CD4-positive, alpha-beta T cell (primary cell): ENCODE measurements at places on chromosomes 16 and 17. TPM values are rescaled to one million over a fixed set of nuclear protein-coding genes. Genes with fewer than 3 reads are reported as not detected.

DNA sequence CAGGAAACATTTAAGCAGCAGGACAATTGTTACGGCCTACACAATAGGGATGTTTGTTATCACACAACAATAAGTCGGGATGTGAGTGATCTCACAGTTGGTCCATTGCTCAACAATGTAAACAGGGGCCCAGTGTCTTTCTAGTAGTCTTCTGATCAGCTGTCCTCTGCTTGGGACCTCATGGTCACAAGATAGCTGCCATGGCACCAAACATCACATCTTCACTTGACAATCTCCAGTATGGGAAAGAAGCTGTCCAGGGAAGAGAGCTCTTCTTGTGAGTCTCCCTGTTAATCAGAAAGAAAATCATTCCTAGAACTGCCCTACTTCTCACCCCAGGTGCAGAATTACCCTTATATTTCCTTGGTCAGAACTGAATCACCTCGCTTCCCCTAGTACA lies 6.3 kb upstream of the GPRC5B start:
- DNase-seq = no peak

The MYL11 gene
- 2.4 TPM for total RNA-seq

- no peak for DNase-seq
Observed at GRCh38 chr17:78058001-78058400, 70.6 kb downstream of the TMC6 start.

DNA sequence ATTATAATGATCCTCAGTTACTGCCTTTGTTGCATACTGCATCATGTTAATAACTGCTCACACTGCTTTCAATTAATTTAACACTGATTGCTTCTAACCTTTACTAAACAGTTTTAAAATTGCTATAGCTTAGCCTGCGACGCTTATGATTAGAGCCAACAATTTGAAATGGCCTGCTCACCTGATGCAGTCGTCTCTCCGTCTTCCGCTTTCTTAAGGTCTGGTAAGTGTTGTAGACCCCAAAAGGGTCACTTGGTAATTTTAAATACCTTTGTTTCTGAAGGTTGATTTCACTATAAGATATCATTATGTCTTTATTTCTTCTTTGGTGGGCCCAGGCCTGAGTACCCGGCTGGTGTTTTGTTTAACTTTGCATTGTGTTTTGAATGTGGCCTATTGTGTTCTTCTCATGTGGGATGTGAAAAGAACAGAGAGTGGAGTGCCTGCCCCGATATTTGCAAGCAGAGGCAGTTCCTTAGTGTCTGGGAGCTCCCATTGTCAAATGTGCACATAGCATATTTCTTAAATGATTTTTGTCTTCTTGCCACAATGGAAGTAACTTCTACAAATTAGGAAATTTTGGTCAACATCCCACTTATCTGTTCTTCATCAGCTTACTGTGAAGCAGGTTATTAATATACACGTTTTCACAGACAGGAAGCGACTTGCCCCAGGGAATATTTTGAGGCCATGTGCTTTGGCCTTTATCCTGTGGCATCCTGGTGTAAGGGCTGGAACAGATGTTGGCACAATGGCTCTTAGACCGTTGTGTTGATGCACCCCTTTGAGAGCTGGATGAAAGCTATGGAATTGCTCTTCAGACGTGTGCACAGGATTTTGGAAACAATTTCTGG lies 2.9 kb downstream of the PHKB start:
- no peak for DNase-seq

DNA sequence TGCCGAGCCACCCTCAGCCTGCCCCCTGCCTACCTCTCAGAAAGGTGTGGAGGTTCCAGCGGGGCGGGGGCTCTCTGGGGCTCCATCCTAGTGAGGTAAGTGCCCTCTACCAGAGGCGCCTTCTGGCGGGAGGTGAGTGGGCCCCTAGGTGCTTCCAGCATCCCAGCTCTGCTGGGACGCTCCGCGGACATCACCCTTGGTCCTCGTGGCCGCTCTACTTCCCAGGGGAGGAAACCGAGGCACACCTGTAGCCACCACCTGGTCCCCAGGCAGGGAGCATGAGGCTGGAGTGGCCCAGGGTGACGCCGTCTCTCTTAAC lies 1.4 kb downstream of the MCRIP2 start:
- no peak for DNase-seq
